IPS DF 6.9 (cell line): ENCODE measurements at places on chromosomes 7 and 10.

GRCh38 chr7:152710153-152710442, 34.2 kb upstream of the XRCC2 start:
- DNase-seq: no peak
- no peaks in the 10 kb centered on the region for H3K4me1 ChIP-seq
- no peak overlapping the region for H3K4me3 ChIP-seq
- H3K27me3 ChIP-seq: no peaks in the 10 kb centered on the region
- no peaks in the 10 kb centered on the region for H3K36me3 ChIP-seq

GRCh38 chr7:4073052-4073451, 609.0 kb upstream of the FOXK1 start:
- no peak overlapping the region for H3K4me3 ChIP-seq
- H3K27me3 ChIP-seq: no peaks in the 10 kb centered on the region
- H3K4me1 ChIP-seq: peaks cover 1% of the 10 kb centered on the region
- no peak overlapping the region for H3K27ac ChIP-seq
- no peaks in the 10 kb centered on the region for H3K36me3 ChIP-seq

GRCh38 chr10:43224321-43224720, 42.5 kb downstream of the RASGEF1A start:
- no peak for DNase-seq
- H3K27me3 ChIP-seq: peaks cover 7% of the 10 kb centered on the region; the same call in 1 of the 2 replicates
- H3K36me3 ChIP-seq: no peaks in the 10 kb centered on the region
- H3K27ac ChIP-seq: no peak overlapping the region
- no peaks in the 10 kb centered on the region; the same call in 1 of the 2 replicates for H3K4me1 ChIP-seq
- no peak overlapping the region for H3K4me3 ChIP-seq

DNA sequence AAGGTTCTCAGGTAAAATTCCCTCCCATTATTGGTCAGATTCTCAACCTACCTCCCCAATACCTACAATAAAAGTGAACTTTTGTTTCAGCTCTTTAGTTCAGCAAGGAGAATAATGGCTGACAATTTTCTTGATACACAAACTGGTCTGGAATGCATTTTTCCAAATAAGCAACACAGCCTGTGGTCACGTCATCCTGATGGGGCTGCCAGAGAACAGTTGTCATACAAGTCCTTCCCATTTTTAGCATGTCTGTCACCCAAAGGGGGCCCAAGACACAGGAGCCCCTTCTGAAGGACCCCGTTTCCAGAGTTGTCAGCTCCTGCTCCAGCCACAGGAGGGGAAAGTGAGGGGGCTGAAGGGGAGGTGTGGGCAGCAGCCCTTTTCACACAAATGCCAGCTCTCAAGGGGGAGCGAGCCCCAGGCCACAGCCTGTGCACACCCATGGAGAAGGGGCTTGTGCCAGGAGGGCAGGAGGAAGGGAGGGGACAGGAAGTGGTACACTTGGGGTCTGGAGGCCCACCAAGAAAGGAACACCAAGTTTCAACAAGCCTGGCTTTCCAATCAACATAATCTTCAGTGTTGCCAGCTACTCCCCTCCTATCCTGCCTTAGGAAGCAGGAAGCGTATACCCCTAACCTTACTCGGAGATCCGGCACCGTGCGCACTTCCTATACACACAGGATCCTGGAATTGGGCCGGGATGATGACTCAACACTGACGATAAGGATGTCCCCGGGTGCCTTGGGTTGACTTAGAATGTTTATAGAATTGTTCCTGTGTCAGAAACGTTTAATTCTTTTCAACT, 43.4 kb upstream of the PDLIM1 start:
- no peaks in the 10 kb centered on the region for H3K36me3 ChIP-seq
- no peak overlapping the region for H3K27ac ChIP-seq
- no peak for DNase-seq
- H3K27me3 ChIP-seq: no peaks in the 10 kb centered on the region
- no peaks in the 10 kb centered on the region for H3K4me1 ChIP-seq

DNA sequence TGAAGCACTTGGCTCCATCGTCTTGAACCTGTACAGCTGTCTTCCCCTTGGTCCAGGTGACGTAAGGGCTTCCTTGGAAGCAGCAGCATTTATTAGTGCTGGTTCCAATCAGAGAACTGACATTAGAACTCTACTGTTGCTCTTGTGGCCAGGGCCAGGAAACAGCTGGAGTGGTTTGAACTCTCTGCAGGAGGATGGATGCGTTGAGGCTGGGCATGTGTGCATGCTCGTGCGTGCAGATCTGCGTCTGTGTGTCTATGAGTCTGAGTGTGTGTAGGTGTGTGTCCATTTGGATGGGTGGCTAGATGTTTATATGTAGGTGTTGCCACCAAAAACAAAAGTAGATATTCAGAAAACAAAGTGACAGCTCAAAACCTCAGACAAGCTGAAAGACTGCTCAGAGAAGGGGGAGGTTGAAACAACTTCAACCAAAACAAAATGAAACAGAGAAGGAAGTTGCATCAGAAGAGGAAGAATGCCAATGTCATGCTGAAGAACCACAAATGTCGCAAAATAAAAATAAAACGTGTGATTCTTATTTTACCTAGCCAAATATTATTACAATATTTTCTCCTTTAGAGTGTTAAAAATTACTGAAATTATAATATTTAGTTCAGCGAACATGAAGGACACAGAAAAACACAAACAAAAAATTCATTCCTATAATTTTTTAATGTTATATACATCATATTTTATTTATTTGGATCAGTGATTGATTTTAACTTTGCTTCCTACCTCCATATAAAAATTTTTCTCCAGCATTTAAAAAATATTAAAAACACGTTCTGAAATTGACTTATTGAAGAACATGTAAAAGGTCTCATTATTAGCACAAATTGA, 96.1 kb upstream of the MKLN1 start:
- H3K4me1 ChIP-seq: peaks cover 2% of the 10 kb centered on the region
- H3K36me3 ChIP-seq: no peaks in the 10 kb centered on the region
- H3K4me3 ChIP-seq: no peak overlapping the region
- DNase-seq: no peak
- H3K27ac ChIP-seq: no peak overlapping the region
- no peaks in the 10 kb centered on the region for H3K27me3 ChIP-seq

DNA sequence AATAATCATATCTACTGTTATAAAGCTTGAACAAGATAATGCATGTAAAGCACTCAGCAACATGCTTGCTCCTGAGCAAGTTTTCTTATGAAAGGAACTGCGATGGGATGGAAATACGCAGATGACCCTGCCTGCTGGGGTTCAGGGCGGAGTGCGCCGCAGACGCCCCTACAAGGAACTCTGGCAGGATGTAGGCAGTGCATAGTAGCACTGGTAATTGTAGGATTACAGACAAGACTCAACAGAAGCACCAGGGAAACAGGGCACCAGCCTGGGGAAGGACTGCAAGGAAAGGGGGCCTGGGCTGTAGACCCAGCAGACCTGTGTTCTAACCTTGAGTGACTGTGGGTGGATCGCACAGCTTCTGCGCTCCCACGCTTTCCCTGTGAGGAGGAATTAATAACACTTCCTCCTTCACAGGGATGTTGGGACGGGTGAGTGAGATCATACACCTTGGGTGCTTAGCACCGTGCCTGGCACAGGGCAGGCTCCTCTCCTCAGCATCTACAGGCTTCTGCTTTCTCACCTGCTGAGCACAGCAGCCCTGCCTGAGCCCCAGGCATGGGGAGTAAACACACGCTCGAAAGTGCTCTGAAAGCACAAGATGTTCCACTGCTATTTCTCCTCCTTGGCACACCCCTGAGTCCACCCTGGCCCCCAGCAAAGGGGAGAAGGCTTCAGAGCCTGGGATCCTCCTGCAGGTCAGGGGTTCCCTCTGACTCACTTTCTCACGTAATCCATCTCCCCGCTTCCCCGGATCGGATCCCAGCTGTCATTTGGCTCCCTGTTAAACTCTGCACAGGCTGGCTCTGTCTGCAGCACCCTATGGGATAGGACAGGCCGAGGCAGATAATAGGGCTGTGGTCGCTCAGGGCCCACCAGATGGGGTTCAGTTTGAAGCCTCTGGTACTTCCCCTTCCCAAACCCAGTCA, 19.2 kb downstream of the ITPRIP start:
- peaks cover 24% of the 10 kb centered on the region for H3K4me1 ChIP-seq
- no peaks in the 10 kb centered on the region for H3K27me3 ChIP-seq
- peaks cover 15% of the 10 kb centered on the region for H3K36me3 ChIP-seq

DNA sequence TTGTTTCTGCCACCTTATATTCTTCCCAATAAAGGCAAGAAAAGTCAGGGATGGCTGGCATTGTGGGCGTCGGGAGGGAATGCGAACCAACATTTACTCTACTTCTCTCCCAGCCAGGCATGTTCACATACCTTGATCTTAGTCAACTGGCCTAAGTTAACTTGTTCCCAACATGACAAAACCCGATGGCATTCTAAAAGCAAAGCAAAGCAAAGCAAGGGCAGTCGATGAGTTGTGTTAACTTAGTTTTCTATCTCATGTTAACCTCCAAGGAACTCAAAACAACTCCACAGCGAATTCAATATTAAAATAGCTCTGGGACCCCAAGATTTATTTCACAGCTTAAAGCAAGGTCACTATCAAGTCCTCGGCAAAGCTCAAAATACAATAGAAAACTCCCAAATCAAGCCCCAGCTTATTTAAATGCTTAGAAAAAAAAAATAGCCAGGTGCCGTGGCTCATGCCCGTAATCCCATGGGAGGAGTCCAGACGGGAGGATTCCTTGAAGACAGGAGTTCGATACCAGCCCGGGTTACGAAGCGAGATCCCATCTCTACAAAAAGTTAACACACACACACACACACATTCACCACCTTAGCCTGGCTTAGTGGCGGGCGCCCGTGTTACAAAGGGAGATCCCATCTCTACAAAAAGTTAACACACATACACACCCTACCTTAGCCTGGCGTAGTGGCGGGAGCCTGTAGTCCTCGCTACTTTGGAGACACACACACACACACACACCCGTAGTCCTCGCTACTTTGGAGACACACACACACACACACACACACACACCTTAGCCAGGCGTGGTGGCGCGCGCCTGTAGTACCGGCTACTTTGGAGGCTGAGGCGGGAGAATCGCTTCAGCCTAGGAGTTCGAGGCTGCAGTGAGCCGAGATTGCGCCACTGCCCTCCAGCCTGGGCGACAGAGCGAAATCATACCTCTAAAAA, 901 bp upstream of the CCNY start:
- peak overlapping the region; percentile 94; the same call in 1 of the 2 replicates for H3K4me3 ChIP-seq
- no peak for DNase-seq
- no peak overlapping the region for H3K27ac ChIP-seq
- no peaks in the 10 kb centered on the region for H3K27me3 ChIP-seq
- H3K4me1 ChIP-seq: no peaks in the 10 kb centered on the region; the same call in 1 of the 2 replicates
- H3K36me3 ChIP-seq: no peaks in the 10 kb centered on the region

DNA sequence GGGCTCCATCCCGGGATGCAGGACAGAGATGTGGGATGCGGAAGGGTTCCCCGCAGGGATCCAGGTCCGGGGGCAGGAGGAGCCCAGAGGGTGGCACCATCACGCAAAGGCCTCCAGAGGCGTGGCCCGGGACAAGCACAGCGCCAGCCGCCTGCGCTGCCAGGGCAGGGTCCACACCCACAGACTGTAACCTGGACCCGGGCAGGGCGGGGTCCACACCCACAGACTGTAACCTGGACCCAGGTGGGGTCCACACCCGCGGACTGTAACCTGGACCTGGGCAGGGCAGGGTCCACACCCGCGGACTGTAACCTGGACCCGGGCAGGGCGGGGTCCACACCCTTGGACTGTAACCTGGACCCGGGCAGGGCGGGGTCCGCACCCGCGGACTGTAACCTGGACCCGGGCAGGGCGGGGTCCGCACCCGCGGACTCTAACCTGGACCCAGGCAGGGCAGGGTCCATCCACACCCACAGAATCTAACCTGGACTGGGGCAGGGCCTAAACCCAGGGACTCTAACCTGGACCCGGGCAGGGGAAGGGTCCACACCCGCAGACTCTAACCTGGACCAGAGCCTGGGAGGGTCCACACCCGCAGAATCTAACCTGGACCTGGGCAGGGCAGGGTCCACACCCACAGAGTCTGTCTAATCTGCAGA, 37.5 kb upstream of the SUN1 start:
- no peaks in the 10 kb centered on the region for H3K27me3 ChIP-seq
- no peak overlapping the region for H3K27ac ChIP-seq
- no peaks in the 10 kb centered on the region for H3K4me1 ChIP-seq
- no peaks in the 10 kb centered on the region for H3K36me3 ChIP-seq

GRCh38 chr10:32256613-32257437, 90.1 kb downstream of the EPC1 start:
- H3K4me1 ChIP-seq: no peaks in the 10 kb centered on the region
- DNase-seq: no peak
- H3K27me3 ChIP-seq: no peaks in the 10 kb centered on the region
- H3K4me3 ChIP-seq: no peak overlapping the region

- H3K4me1 ChIP-seq: peaks cover 1% of the 10 kb centered on the region; the same call in 1 of the 2 replicates
- DNase-seq: peak; percentile 66
- no peaks in the 10 kb centered on the region; the same call in 1 of the 2 replicates for H3K36me3 ChIP-seq
- no peak overlapping the region for H3K4me3 ChIP-seq
- no peak overlapping the region for H3K27ac ChIP-seq
These were observed 11.9 kb upstream of the LMOD2 start for GRCh38 chr7:123643495-123644441.

DNA sequence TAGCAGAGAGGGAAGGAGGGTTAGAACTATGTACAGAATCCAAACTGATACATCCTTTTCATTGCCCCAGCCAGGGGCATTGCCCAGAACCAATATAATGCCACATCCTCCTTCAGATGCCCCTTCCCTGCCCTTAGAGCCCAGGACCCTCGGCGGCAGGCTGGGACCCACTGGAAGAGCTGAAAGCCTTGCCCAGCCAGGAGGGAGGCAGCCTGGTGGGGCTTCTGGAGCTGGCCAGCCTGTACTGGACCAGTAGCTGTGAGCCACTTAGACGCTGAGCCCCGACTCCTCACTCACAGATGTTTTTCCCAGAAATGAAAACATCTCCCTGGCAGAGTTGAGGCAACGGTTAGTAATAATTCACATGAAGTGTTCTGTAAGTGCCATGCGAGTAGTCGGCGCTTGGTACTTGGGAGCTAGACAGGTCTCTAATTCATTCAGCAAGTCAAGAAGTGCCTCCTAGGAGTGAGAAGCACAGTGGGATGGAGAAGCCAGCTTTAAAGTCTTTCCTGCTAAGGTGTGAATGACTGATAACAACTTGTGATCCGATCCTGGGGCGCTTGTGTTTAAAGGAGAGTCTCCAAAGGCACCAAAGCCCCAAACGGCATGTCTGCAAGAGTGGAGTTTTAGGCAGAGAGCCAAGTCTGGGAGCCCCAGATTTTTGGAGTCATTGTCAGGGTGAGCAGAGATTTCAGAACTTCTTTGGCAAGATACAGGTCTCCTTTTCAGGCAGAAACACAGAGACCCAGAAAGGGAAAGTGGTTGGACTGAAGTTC, 9.8 kb downstream of the VSIR start:
- H3K36me3 ChIP-seq: no peaks in the 10 kb centered on the region
- DNase-seq: no peak
- no peaks in the 10 kb centered on the region for H3K27me3 ChIP-seq
- H3K27ac ChIP-seq: no peak overlapping the region
- 0 out of 2 replicates have a peak, but pooled peaks cover 1% of the 10 kb centered on the region for H3K4me1 ChIP-seq

- H3K27ac ChIP-seq: no peak overlapping the region
- no peak for DNase-seq
These were observed 251.5 kb downstream of the ANKRD7 start for GRCh38 chr7:118476036-118476435.

DNA sequence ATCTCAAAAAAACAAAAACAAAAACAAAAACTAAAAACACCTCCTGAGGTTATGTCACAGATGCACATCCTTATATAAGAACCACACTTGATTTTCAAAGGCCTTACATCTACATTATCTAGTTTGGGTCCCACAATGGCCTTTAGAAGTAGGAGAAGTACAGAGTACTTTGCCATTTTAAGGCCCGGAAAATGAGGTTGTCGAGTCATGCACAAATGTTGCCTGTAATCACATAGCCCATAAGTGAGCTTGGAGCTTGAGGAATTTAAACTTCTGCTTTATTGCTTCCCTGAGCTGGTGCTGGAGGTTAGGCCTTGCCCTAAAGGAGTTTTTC, 9.7 kb upstream of the MKRN1 start:
- no peak overlapping the region for H3K4me3 ChIP-seq
- no peak for DNase-seq
- no peaks in the 10 kb centered on the region for H3K36me3 ChIP-seq
